ENCODE measurements at places on chromosomes 3 and 15.

DNA sequence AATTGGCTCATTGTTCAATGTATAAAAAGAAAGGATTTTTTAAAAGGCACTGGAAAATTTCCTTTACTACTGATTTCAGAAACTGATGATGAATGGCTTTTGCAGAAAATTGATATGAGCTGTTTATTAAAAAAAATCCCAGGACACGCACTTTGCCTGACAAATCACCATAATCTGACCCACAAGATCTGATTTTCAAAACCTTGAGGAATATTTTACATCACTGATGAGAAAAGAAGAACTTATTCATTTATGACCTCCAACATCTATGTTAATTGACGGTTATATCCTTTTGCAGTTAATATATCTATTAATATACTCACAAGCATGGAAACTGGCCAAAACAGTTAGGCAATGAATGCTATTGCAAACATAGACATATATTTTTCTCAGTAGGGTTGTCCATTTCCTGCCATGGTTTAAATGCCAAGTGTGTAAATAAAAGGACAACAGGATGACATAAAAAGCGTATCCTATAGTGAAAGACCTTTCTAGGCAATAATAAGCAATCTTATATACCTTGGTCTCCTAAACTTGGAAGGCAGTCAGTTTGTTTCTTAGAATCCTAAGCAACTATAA is 109.7 kb upstream of the SLC7A14 start:
- DNase-seq: no peak

- DNase-seq: no peak
Observed at GRCh38 chr15:52984507-52984906, 194.4 kb upstream of the ONECUT1 start.

GRCh38 chr3:133444423-133444774 is 44.5 kb downstream of the BFSP2 start:
- no peak for DNase-seq

DNA sequence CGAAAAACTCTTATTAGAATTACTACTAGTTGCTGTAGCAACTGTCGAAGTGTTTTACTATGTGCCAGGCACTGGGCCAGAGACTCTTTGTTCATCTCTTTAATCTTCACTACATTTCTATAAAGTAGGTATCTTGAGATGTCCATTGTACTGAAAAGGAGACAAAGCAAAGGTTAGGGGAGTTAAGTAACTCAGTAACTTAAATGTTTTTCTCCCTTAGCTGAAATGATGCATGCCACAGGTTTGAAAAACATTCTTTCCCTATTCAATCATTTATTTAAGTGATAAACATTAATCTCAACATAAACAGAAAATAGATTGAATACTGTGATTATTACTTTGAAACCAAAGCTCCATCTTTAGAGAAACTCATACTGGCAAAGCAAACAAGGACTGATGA is 776.2 kb downstream of the FHIT start:
- DNase-seq: no peak

- no peak for DNase-seq
Observed at GRCh38 chr3:52038227-52038626, 18.1 kb downstream of the DUSP7 start.

- DNase-seq: no peak
Observed at GRCh38 chr3:44865272-44866035, 3.7 kb downstream of the TMEM42 start.

- DNase-seq: no peak
Observed at GRCh38 chr3:106740116-106740515, 637.1 kb upstream of the CCDC54 start.

- no peak for DNase-seq
Observed at GRCh38 chr3:16668776-16669545, 63.7 kb upstream of the DAZL start.

DNA sequence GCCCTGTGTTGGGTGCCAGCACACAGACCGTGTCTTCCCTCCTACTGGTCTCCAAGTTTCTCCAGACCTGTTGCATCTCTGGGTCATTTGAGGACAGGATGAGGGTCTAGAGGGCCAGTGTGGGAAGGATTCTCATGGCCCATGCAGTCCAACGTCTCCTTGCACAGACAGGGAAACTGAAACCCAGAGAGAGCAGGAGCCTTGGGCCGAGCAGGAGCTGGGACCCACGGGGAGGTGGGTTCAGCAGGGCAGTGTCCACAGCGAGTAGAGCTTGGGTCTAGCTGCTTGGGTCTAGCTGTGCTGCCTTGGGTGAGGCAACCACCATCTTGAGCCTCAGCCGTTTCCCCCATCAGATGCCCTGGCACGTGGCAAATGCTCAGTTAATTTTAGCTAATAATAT is 32.3 kb downstream of the HDAC11 start:
- DNase-seq: no peak

DNA sequence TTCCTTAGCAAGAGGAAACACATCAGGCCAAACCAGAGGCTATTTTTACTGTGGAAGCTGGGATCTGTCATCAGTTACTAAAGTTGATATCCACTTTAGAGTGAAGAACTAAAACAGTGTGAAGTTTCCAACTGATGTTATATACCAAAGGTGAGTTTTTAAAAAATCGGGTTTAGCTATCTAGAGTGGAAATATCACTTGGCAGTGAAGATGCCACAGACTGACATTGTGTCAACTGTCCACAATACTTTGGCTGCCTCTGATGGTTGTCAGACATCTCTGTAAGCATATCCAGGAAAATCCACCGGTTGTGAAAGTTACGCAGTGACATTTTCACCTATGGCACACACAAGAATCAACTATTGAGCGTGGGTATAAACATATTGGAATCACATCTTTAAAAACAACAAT is 9.2 kb downstream of the ZIC1 start:
- DNase-seq: no peak

GRCh38 chr3:71305231-71306206 is 278.0 kb downstream of the FOXP1 start:
- peak; percentile 70 for DNase-seq

GRCh38 chr3:188760408-188760807 is 411.4 kb upstream of the TPRG1 start:
- no peak for DNase-seq

GRCh38 chr3:15205934-15206661 is at the start of gene CAPN7:
Gene CAPN7, plus strand, starts transcription at chr3:15206246. Its CDS starts 250 bp downstream, at chr3:15206496.
- DNase-seq: peak; percentile 85

GRCh38 chr3:108744762-108745161 is 12.4 kb downstream of the RETNLB start:
- DNase-seq: no peak

DNA sequence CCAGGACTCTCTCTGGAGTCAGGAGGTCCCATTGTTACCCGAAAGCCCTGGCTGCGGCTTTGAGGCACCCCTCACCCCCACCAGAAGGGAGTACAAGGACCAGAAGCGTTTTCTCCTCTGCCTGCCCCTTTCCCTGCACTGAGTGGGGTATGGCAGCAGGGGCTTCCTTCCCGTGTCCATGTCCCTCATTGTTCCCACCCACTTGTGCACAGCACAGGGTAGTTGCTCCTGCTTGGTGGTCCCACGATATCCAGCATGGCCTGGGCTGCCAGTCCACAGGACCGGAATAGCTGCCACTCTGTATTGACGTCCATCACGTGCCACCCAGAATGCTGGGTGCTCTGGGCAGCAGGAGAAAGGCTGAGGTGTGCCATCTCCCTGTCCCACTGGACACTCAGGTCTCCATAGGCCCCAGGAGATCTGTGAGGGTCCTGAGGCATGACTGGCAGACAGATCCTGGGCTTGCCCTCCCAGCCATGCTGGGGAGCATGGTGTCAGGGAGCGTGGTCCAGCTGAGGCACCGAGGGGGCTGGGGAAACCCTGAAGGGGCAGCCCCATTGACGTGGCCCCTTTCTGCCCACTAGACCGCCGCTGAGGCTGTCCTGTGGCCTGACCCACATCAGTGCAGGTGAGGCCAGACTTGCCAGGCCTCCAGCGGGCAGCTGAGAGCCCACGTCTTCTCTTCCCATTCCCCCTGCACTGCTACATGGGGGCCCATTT is 45.3 kb upstream of the SEC22A start:
- no peak for DNase-seq

Data from HepG2 (cell line).